ENCODE measurements at places on chromosomes 4 and X.

- no peak for DNase-seq
These were observed 31.5 kb upstream of the NAA11 start for GRCh38 chr4:79357365-79357764.

- no peak for DNase-seq
These were observed 384.5 kb downstream of the RPA4 start for GRCh38 chrX:97268182-97268680.

GRCh38 chr4:61011051-61011450 is 189.1 kb upstream of the ADGRL3 start:
- DNase-seq = no peak

DNA sequence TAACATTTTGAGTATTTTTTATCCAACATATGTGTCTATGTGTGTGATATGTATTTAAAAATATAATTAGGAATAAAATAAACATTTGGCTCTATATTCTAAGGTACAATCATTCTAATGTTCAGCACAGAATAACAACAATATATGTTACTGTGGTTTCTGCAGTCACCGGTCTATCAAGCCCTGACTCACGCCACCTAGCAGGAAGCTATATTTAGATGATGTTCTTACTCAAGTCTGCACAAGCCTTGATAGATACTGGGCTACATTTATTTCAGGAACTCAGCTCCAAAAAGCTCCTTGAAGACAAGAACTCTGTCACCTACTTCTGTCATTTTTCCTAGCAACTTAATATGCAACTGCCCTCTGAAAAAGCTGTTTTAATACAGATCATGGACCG is 152.0 kb upstream of the FTHL17 start:
- DNase-seq = no peak

DNA sequence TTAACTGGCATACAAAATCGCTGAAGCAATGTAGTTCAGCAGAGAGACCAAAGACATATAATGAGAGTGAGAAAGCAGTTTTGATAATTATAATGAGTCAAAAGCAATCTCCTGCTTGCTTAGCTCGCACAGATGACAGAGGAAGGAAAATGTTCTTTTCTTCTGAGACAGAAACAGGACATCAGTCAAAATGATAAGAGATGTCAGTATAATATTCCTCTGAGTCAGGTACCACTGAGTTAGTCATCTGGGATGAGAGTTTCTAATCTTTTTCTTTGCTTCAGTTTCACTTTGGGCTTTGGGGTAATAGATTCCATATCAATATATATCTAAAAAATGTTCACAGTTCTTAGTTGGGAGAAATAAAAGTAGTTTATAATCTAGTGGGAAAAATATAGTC is 387.2 kb downstream of the PCDH7 start:
- no peak for DNase-seq

DNA sequence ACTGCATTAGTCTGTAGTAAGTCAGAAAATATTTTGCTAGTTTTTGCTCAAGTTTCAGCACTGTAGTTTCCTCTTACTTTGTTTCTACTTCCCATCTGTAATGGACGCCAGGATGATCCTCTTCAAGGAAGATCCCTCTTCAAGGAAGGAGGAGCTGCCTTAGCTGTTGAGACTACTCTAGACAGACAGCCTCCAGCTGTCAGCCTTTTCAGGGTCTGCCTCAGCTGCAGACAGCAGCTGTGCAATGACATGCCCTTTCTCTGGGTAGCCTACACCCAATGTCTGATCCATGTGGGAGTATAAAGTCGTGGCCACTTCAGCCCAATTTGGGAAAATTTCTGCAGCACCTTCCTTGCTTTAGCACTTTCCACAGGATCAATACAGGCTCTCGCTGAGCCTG is 281.0 kb upstream of the MAOA start:
- DNase-seq = no peak

DNA sequence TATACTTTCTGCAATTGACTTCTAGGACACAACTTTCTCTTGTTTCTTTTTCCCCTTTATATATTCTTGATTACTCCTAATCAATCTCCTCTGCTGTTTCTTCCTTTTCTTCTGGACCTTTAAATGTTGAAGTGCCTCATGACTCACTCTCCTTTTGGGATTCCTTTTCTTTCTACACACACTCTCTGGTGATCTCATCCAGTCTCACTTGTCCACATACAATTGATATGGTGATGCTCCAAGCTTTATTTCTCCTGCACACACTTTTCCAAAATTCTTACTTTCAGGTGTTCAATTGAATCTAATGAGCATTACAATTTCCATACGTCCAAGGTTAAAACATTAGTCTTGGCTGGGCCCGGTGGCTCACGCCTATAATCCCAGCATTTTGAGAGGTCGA is 794.8 kb upstream of the EPHA5 start:
- DNase-seq = no peak

GRCh38 chr4:154164931-154165839 is 326.4 kb downstream of the DCHS2 start:
- DNase-seq = no peak

GRCh38 chr4:176340871-176341685 is 21.3 kb downstream of the SPCS3 start:
- DNase-seq = no peak

- DNase-seq = no peak
These were observed 53.2 kb upstream of the TNIP3 start for GRCh38 chr4:121217351-121217750.

- no peak for DNase-seq
These were observed 64.1 kb upstream of the TENM3 start for GRCh38 chr4:182179105-182179504.

GRCh38 chrX:7704205-7704604 is 138.8 kb upstream of the VCX start:
- DNase-seq = no peak

DNA sequence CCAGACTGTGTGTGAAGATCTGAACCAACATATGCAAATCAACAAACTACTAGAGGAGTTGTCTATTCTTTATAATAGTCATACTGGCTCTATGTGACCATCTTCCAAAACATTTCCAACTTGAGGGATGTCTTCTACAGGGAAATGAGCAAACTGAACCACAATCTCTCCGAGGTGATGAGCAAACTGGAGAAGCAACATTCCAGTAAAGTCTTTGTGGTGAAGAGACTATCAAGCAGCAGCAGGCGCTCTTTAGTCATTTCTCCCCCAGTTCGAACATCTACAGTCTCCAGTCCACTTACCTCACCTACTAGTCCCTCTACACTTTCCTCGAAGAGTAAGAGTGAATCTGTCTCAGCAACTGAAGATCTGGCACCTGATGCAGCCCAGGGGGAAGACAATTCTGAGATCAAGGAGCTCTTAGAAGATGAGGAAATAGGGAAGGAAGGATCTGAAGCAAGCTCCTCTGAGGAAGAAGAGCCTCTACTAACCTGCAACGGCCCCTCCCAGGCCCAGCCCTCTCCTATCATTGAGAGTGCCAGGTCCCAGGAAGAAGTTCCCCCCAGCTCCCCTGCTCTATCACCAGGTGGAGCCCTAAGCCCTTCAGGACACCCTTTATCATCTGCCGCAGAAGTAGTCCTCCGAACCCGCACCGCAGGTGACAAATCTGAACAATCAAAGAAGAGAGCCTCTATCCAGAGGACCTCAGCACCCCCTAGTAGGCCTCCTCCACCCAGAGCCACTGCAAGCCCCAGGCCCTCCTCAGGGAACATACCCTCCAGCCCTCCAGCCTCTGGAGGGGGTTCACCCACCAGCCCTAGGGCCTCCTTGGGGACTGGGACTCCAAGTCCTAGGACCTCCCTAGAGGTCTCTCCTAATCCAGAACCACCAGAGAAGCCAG is 98.1 kb downstream of the HNRNPD start:
- DNase-seq = no peak

DNA sequence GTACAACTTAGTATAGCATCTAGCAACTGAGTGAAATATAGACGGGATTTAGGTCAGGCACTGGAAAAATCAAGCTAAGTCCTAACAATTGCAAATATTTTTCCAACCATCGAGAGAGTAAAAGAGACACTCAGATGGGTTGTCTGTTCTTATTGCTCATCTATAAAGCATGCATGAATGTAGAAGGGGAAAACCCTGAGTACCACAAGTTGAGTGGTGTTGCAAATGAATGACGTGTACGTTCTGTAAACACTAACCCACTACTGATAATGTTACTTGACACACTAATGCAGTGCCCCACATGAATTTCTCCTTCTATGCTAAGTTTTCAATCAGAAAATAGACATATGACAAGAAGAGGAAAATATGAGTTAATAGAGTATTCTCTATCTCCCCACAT is 211.2 kb downstream of the COX18 start:
- no peak for DNase-seq

DNA sequence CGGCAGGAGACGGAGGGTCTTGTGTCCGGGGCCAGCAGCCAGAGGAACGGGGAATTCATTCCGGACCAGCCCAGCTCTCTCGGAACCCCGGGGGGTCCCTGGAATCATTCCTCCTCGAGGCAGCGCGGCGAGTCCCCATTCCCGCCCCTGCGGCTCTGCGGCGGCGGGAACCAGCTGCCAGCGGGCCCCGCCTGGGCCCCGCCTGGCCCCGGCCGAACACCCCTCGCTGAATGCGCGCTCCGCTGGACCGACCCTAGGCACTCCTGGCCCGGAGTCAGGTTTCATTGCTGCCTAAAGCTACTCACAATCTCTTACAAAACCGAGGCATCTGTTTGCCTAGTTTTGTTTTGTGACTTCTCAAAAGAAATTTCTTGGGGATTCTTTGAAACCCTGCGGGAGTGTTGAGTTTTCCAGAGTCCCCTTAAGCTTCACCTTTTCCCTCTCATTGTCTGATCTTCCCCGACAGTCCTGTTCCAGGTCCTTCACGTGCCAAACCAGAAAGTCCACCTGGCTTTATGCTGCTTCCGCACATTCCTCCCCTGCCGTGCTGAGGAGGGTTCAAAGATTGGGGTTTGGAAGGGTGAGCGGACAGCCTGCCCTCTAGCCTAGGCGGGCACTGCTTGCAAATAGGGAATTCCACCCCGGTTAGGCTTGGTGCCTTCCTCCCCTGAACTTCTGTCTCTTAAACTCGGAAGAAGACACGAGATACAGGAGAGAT is 789 bp downstream of the ARHGAP10 start:
- no peak for DNase-seq

DNA sequence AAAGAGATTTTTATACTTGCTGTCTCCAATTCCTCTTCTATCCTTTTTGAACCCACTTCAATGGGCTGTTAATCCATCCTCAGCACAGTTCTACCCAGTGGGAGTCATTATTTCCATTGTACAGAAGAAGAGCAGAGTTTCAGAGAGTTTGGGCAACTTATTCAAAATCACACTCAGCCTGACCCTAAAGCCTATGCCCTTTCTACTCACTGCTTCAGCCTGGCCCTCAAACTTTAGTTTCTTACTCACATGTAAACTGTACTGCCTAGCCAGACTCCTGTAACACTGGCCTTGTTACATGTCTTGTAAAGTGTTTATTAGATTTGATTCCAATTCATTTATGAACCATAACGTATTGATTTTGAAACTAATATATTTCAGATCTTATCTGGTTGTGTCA is 25.1 kb upstream of the USO1 start:
- no peak for DNase-seq

- DNase-seq = no peak
These were observed 255.1 kb downstream of the GBA3 start for GRCh38 chr4:22947851-22948250.

GRCh38 chr4:120228086-120228485 is 161.4 kb upstream of the MAD2L1 start:
- DNase-seq = no peak

DNA sequence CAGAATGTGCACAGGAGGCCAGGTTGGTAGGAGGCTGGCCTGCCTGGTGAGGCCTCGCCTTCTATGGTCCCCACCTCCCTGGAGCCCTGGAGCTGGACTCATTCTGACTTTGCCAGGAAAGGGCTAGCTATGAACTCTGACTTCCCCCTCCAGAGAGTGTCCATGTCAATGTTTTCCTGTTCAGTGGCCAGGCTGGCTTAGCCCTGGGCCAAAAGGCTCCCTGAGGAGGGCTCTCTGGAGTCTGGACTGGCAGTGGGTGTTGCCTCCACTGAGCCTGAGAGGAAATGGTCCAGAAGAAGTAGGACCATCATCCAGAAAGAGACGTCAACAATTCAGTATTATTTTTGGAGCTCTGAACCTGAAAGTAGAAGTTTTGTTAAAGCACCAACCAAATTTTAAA is 178.7 kb downstream of the CHIC2 start:
- no peak for DNase-seq

DNA sequence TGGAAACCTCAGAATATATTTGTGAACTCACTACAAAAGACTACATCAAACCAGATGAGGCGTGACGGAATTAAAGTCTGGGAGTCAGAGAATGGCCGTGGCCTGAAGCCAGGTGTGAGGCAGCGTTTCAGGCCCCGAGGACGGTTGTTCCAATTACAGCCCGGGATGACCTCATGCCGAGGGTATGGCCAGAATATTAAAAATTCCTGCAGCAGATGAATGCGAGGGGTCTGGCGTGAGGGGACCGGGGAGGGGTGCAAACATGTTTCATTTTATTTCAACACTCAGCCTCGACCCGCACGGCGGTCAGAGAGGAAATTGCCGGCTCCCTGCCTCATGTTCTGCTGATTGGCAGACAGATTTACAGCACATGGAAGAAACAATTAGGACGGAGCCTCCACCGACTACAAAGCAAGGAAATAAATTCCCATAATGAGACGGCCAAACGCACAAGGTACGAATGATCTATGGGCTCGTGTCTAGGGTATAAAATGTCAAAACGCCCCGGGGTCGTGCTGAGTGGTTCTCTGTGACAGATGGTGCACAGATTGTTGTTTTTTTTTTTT is 289.7 kb downstream of the SHOX start:
- DNase-seq = no peak

DNA sequence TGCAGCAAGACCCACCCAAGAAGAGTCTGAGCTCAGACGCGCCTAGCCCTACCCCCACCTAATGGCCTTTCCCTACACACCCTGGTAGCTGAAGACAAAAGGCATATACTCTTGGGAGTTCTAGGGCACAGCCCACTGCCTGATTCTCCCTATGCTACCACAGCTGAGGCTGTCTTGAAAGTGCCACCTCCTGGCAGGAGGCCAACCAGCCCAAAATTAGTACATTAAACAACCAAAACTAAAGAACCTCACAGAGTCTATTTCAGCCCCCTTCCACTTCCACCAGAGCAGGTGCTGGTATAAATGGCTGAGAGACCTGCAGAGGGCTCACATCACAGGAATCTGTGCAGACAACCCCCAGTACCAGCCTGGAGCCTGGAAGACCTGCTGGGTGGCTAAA is 119.1 kb downstream of the HMGN5 start:
- DNase-seq = no peak

- DNase-seq = no peak
These were observed 7.3 kb upstream of the SH3BP2 start for GRCh38 chr4:2785613-2786012.

DNA sequence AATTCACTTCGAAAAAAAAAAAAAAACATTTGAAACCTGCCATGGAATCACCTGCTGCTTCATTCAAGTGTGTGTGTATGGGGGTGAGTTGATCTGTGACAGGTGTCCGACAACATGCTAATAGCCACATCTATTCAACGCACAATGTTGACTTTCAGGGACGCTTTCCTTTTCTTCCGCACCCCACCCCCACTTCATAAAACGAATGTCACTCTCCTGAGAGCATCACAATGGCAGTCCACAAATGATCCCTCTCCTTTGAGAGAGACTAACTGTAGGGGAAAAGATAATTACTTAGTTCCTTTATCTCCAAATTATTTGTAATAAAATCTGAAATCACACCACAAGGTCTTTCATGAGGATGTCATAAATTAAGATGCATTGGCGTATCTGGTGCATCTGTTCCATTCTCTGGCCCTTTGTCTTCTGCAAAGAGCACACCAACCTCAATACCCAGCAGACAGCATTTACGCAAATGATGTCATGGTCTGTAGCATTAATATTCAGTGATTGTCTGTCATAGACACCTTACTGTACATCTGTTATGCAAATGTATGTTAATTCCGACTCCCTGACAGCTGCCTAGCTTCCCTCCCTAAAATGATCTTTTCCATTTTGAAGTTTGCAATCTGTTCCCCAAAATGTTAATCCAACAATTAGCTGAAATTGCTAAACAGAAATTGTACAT is 640.0 kb upstream of the BOD1L1 start:
- no peak for DNase-seq
